Right cardiac atrium (tissue), 5 donors: ENCODE measurements at places on chromosomes 11 and 22. TPM values are rescaled to one million over a fixed set of nuclear protein-coding genes. Genes with fewer than 3 reads are reported as not detected.

Gene DTX4
- 0.70 TPM for polyA plus RNA-seq

Gene OLFML1
- 6.9 TPM for polyA plus RNA-seq

Gene LGR4
- polyA plus RNA-seq, result 16.0 TPM

Gene SCGB1C1
- polyA plus RNA-seq, result not detected

Gene KRTAP5-2
- polyA plus RNA-seq, result not detected

Gene KCNQ1
- 36.4 TPM for polyA plus RNA-seq

Gene TMPRSS4
- polyA plus RNA-seq, result not detected

Gene MYEOV
- not detected for polyA plus RNA-seq

Gene MYO7A
- 2.4 TPM for polyA plus RNA-seq

Gene MUC5B
- polyA plus RNA-seq, result under 0.01 TPM

Gene CCDC179
- polyA plus RNA-seq, result not detected

Gene IGSF22
- 0.66 TPM for polyA plus RNA-seq

Gene DCDC1
- 0.05 TPM for polyA plus RNA-seq

Gene ANKK1
- polyA plus RNA-seq, result 0.14 TPM

Gene HTR3A
- 0.09 TPM for polyA plus RNA-seq

Gene DUSP8
- polyA plus RNA-seq, result 13.3 TPM

Gene TMEM25
- polyA plus RNA-seq, result 8.7 TPM

Gene BATF2
- 1.3 TPM for polyA plus RNA-seq

Gene CHRDL2
- 0.97 TPM for polyA plus RNA-seq

Gene ROM1
- polyA plus RNA-seq, result 7.9 TPM

Gene ALG8
- polyA plus RNA-seq, result 27.2 TPM

Gene GDPD5
- polyA plus RNA-seq, result 8.5 TPM

Gene SCARF2
- 2.9 TPM for polyA plus RNA-seq

Gene ARFGAP2
- 39.8 TPM for polyA plus RNA-seq

Gene GPR83
- 0.25 TPM for polyA plus RNA-seq

Gene BCO2
- 70.8 TPM for polyA plus RNA-seq

Gene TRIM49D2
- not detected for polyA plus RNA-seq

Gene RIBC2
- polyA plus RNA-seq, result 0.16 TPM

Gene SLC22A25
- not detected for polyA plus RNA-seq

Gene OR5T3
- not detected for polyA plus RNA-seq

Gene NLRP14
- polyA plus RNA-seq, result 0.05 TPM

Gene TSKU
- 14.1 TPM for polyA plus RNA-seq

Gene GLB1L2
- polyA plus RNA-seq, result 0.61 TPM
